Natural killer cell treated with Interleukin-12 subunit alpha and Interleukin-12 subunit beta and Interleukin-15 and Interleukin-18, amount 100 ng/mL, for 72 hours (primary cell): ENCODE measurements at places on chromosomes 5 and 9.

- DNase-seq, result no peak
These were observed 8.2 kb downstream of the SLC22A4 start for GRCh38 chr5:132302413-132302812.

- DNase-seq, result no peak
These were observed 4.9 kb upstream of the PGGT1B start for GRCh38 chr5:115267617-115268016.

- no peak for DNase-seq
These were observed 59.0 kb downstream of the AOPEP start for GRCh38 chr9:94785215-94786169.

DNA sequence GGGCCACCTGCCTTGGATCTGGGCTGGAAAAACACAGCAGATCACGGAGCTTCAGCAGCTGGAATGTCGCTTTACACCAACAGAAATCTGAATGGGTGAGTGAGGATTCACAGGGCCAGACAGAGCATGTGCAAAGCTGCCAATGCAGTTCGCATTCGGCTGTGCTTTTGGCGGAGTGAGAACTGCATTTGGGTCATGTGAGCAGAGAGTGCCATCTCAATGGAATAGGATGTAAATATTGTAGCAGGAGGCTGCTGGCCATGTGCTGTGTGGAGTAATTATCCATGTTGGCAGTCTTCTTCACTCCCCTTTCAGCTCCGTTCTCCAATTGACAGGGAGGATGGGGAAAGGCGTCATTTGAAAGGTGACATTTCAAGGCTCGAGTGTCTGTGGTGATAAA lies at the start of gene ANKRD55:
Gene ANKRD55, minus strand, starts transcription at position 101 of the 400 bp plus-strand sequence. CDS start 417 bp downstream, outside the sequence.
- no peak for DNase-seq

DNA sequence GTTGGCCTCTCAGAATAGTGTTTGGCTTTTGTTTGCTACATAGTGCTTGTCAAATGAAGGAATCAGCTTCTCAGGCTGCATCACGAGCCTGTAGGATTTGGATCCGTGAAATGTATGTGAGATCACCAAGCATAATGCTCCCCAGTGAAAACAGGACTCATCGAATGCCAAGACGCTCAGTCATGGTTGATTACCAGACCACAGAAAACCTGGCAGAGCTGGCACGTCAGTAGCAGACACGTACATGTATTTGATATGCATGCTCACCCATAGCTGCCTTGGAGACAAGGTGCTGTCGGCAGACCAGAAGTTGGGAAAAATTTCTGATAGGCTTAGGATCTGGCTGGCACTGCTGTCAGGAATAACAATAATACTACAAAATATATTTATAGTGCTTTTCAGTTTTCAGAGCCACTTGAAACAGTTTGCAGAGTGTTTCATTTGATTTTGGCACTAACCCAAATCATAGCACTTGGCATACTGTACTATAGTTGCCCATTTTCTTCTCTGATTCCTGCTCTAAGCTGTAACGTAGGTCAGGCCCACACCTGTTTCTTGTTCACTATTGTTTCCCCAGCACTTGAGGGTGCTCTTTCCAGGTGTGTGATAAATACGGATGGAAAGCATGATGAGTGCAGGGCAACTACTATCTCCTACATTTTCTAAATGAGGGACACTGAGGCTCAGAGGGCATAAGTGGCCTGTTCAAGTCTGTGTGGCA lies 226.1 kb downstream of the NR3C1 start:
- DNase-seq, result no peak

GRCh38 chr9:120435091-120435490 lies 144.9 kb downstream of the CDK5RAP2 start:
- DNase-seq, result no peak

GRCh38 chr5:134051305-134051704 lies 46.5 kb upstream of the VDAC1 start:
- no peak for DNase-seq

GRCh38 chr5:16855485-16855884 lies 80.6 kb downstream of the MYO10 start:
- no peak for DNase-seq

DNA sequence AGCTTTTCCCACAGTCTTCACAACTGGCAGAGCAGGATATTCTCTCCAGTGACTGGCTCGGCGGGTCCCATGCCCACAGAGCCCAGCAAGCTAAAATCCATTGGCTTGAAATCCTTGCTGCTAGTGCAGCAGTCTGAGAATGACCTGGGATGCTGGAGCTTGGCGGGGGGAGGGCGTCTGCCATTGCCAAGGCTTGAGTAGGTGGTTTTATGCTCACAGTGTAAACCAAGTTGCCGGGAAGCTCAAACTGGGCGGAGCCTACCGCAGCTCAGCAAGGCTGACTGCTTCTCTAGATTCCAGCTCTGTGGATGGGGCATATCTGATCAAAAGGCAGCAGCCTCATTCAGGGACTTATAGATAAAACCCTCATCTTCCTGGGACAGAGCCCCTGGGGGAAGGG lies 194.1 kb downstream of the CCDC171 start:
- DNase-seq, result no peak

- DNase-seq, result no peak
These were observed 325.0 kb downstream of the EDIL3 start for GRCh38 chr5:84059672-84060071.

DNA sequence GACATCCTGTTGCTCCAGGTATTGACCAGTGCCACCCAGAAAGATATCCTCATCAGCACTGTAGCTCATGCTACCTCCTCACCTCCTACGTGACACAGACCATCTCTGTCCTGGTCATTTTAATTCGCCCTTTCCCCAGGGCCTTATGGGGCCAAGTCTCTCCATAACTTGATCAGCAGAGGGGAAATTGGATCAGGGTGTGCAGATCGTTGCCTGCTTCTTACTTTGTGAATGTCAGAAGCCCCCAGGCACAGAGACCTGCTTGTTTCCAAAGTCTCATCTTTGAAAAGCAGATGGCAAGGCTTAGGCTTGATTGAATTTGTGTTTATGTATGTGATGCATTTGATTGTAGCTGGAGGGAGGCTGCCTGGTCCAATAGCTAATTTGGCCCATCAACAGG lies 8.8 kb upstream of the DBH start:
- DNase-seq, result no peak

DNA sequence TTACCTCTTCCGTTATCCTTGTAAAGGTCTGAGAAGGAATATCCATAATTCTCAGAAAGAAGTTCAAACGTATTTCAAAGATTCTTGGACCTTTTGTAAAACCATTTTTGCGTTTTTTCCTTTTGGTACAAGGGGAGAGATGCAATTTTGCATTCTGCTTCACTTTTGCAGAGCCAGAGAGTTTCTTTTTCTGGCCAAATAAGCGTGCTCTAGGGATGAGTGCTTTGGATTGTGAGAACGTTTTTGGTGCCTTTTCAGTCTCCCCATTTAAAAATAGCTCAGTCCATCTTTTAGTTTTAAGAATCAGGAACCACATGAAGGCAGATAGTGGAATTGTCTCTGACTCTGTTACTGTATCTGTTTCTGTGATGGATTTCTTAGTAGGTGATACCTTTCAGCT lies 1.5 kb downstream of the ARHGAP26 start:
- no peak for DNase-seq

DNA sequence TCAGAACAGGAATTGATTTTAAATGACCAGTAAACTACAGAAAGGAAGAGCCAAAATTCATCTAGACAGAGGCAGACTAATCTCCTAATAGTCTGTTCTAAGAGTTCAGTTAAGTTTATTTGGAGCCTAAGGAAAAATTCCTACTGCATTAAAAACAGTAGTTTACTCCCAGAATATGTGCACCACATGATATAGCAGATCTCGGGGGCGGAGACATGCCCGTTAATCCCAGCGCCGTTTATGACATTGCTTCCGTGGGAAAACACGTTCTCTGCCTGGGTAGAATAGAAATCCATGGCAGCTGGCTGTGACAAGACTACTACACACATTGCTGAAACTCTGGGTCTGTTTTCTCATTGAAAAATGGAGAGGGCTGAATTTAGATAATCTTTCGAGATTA lies 11.4 kb downstream of the HABP4 start:
- DNase-seq, result no peak

- no peak for DNase-seq
These were observed 266.4 kb downstream of the ZNF608 start for GRCh38 chr5:124480022-124480421.

DNA sequence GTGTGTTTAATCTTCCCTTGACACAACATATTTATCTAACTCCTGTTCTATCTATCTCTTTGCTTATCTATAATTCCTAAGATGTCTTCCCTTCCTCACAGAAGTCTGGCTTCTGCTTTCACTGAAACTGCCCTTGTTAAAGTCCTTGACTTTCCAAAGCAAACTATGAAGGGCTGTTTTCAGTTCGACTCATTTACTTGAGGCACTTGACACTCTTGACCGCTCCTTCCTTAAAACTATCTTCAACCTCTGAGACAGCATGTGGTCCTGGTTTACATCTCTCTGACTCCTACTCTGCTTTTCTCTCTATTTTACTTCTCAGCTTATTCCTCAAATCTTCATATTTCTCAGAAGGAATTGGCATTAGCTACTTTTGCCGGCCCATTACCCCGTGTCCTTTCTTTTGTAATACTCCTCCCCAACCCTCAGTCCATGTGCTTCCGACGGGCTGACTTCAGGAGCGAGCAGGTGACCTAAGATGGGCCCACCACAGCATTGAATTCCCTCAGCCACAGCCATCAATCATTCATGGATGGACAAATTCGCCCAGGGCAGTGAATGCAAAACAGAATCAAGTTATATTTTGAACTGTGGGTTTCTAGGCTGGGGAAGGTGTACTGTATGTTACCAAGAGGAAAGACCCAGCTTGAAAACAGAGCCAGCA lies 1089.2 kb downstream of the PTPRD start:
- no peak for DNase-seq

DNA sequence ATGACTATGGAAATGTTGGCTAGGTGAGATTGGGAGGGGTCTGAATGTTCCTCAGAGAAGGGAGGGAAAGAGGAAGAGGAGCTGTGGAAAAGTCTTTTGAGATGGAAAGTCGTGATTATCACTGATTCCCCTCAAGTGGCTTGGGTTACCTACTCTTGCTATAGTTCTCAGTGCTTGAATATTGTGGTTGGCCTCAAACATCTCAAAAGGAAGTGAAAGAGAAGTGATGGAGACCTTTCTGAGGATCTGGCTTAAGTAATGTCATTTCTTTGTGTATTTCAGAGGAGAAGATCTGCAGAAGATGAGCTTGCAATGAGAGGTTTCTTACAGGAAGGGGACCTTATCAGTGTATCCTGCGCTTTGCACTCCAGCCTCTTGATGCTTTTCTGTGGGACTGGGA lies 5.5 kb downstream of the EXOSC2 start:
- no peak for DNase-seq

GRCh38 chr5:168710706-168711105 lies 131.5 kb upstream of the PANK3 start:
- DNase-seq, result no peak

DNA sequence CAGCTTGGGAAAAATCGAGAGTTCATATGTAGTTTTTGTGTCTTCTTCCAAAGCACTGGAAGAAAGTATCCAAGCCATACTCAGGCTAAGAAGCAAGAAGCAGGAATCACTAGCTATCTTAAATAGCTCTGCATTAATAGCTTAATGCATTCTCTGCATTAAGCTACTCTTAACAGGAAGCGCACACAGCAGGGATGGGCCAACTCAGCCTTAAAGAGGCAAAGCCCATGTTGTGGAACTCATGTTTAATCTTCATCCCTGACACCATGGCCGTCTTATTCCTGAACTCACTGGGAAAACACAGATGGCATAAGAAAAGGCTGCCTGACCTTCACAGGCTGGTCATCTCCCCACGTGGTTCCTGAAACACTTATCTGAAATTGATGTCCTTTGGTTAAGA lies 18.7 kb upstream of the ICE1 start:
- no peak for DNase-seq

DNA sequence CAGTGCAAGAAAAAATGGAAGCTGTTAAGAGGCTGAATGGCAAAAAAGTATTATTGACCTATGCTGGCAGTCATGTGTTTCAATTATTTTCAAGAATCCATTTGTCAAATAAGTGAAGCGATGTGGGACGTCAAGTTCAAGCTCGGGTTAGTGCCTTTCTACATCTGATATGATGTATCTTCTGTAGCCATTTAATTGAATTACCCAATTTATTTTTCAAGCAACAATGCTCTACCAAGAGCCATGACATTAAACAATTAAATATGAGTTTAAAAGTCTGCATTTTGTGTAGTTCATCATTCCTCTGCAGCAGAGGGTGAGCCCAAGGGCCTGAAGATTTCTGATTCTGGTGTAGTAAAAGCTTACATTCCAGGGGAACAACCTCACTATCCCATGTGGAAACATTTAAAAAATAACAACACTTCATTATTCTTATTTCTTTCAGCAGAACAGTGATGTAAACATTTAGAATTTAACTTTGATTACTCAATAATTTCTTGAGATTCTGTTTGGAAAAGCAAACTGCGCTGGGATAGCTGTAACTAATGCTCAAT lies 619.7 kb upstream of the ARRDC3 start:
- DNase-seq, result no peak

DNA sequence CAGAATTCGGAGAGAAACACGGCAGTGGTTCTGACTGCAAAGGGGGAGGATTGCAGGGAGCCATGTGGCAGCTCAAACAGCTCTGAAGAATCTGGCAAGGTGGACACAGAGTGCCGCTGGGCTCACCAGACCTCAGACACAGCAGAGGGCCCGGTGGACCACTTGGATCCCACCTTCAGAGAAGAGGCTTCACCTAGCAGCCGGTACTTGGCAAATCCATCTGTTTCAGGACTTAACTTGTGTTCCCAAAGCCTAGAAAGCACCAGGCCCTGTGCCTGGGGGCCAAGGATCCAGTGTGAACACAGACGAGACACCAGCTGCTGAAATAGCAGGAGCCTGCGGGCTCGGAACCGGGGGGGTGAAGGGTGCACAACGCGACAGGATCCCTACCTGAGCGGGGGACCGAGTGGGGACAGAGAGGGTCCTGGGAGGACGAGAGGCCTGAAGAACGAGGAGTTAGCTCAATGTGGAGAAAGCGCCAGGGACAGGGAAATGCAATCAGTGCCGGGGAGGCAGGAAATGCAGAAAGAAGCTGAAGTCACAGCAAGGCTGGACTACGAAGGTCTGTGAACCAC lies 44.6 kb downstream of the BTNL9 start:
- DNase-seq, result no peak

DNA sequence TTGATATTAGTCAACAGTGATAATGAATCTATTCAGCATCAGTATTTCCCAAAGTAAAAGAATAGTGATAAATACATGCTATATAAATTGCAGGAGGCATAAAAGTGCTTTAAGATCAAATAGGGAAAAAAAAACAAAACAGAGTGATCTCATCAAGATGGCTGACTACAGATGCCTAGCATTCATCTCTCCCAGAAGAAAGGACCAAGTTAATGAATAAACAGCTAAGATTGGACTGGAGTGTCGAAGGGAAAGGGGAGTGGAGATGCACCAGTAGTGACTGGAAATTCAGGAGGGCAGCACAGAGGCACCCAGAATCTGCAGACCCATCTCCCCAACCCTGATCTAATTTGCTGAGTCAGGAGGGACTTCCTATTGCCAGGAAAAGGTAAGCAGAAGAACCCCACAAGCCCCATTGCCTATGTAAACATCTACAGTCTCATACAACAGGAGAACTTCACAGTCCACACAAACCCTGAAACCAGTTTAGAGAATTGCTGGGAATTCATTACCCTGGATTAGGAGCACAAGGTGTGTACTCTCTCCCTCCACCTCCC lies 699.4 kb downstream of the PTPRD start:
- no peak for DNase-seq

GRCh38 chr5:158278216-158278925 lies 419.4 kb upstream of the CLINT1 start:
- no peak for DNase-seq
